Gastroesophageal sphincter (tissue), 4 donors: ENCODE measurements at places on chromosomes 6 and 20.

- peak; percentile 77 for ATAC-seq
Measured at GRCh38 chr20:44736170-44737021, 9.3 kb upstream of the KCNK15 start.

DNA sequence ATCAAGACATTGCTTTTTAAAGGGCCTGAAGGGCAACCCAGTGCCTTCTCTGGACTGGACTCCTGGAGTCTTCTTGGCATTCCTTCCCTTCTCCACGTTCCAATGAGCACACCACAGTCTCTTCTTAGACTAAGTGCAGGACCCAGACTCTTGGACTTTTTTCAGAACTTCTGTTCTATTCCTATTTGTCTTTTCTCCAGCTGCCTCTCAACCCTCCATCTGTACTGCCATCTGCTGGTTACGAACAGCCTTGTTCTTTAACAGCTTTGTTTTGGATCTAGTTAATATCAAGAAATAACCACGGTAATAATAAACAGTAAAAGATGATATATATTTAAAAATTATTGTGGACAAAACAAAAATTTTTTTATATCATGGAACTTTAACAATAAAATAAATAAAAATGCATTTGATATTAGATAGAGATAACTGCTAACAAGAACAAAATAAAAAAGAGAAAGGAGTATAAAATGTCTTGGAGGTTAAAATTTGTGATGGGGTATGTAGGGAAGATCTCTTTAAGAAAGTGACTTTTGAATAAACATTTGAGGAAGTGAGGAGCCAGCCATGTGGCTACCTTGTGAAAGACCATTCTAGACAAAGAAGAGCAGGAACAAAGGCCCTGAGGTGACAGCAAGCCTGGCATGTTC is 105.1 kb upstream of the HCRTR2 start:
- ATAC-seq, result no peak

DNA sequence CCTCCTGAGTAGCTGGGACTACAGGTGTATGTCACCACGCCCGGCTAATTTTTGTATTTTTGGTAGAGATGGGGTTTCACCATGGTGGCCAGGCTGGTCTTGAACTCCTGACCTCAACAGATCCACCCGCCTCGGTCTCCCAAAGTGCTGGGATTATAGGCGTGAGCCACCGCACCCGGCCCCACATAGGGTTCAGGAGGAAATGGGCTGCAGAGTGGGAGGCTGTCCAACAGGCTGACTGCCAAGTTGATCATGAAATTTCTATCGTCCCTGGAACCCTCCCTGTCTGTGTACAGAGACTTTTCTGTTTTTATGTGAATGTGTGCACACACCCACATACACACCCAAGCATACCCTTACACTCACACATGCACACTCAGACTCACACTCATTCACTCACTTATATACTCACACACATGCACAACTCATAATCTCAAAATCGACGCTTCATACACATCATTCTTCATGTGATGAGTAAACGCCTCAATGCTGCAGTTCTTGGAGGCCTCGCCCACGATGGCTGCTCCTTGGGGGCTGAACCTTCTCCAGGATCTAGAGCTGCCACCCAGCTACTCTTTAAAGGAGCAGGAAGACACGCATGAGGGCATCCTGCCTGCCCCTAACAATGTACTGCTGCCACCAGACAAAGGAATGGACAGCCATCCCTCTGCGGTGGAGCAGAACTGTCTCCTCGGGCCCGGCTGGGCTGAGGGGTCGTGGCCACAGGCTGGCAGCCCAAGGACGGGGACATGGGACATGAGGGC is 35.6 kb downstream of the SUN5 start:
- ATAC-seq, result no peak

DNA sequence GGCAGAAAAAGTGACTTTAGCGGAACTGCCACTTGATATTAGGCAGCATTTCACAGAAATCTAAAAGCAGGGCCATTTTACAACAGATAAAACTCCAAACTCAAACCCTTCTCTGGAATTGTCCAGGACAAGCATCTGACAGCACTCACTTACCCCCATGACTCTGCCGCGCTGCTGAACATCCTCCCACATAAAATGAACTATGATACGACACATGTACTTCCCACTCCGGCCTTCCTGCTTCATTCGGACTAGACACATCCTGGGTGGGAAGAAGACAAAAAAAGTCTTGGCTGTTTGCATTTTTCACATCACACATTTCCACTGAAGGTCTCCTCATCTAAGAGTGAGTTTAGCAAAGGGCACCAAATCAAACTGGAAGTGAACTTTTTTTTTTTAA is 54.8 kb upstream of the FAM83C start:
- no peak for ATAC-seq

- ATAC-seq, result no peak
Measured at GRCh38 chr20:35240811-35241293, 14.4 kb downstream of the MMP24 start.

GRCh38 chr20:49593466-49594142 is 25.7 kb upstream of the PTGIS start:
- no peak for ATAC-seq

GRCh38 chr20:51220293-51220706 is 197.4 kb upstream of the KCNG1 start:
- no peak for ATAC-seq

DNA sequence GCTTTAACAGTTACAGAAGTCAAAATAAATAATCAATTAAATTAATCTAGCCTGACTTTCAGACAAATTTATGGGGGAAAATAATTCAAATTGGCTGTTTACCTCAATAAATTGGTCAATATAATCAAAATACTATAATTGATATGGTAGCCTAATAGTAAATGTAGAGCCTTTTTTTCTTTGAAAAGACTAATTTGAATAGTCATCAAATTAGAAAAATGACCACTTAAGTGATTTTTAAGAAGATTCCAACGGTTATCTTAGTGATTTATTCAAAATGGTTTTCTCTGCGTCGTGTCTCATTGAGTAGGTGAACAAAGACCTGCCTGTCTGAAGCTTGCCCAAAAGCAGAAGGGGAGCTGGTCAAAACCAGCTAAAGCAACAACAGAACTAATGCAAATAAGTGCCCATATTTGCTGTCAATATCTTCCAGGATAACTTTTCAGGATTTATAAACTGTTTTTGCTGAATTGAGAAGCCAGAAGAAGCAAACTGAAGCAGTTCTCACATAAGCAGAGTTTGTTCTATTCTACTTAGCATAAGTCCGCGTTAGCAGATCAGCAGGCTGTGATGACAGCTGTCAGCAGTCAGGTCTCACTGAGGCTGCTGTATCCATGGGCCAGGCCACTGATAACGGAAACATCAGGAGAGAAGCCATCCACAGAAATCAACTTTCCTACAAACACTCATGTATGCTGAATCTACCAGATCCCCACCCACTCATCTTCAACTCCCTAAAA is 7.0 kb downstream of the RCAN2 start:
- ATAC-seq, result no peak

GRCh38 chr20:4056880-4057279 is 41.5 kb upstream of the RNF24 start:
- ATAC-seq, result no peak

GRCh38 chr6:125930765-125931418 is 25.7 kb upstream of the HINT3 start:
- no peak for ATAC-seq

DNA sequence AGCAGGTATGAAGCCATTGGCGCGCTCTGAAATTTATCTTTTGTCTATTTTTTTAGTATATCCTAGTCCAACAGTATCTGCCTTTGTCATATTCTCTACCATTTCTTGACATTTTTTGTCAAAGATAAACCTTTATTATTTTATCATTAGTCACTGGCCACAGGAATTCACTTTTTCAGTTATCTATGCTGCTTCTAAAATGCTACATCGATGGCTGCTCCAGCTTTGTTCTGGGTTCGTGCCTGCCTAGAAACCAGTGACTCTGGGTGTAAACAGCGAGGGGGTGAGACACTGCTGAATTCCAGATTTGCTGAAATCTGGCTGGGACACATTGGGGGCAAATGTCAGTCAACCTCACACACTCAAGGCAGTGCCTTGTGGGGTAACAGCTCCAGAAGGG is 193.4 kb downstream of the CDC5L start:
- no peak for ATAC-seq

GRCh38 chr6:165971202-165971601 is 196.4 kb downstream of the TBXT start:
- no peak for ATAC-seq

DNA sequence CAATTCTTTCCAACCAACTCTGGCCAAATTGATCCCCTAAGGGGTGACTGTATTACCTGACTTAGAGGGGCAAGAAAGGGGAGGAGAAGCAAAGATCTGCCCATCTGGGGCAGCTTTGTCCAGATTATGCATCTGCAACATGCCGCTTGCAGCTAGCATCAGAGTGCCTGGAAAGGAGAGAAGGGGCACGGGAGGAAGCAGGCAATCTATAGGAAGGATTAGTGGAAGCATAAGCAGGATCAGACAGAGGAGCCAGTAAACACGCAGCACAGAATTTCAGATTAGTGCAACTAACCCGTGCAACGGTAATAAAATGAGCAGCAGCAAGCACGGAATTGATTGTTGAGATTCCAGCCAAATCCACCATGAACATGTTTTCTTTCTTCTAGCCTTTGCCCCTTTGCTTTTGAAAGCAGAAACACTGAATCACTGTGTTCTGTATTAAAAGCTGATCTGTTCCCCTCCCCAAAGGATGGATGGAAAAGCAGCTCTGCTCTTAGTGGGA is 643.6 kb upstream of the CHD6 start:
- ATAC-seq, result no peak

DNA sequence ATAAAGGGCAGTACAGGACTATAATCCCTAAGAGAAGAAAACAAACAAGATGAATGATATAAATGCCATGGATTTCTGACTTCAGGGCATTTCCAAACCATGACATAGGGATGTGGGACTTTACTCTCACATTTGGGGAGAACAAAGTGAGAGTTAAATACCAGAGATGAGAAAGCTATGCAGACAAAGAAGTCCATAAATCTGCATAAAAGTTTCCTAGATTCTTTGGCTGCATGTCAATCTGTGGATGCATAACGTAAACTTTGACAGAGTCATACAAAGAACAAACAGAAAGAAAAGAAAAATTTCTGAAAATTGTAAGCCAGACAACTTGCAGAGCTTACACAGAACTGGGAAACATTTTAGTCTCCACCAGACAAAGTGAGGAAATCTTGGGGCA is 11.7 kb downstream of the EPM2A start:
- ATAC-seq, result no peak

- peak; percentile 46 for ATAC-seq
Measured at GRCh38 chr6:112911959-112912358, 564.8 kb downstream of the RFPL4B start.

- ATAC-seq, result no peak
Measured at GRCh38 chr6:44185953-44186634, 27.5 kb downstream of the CAPN11 start.

DNA sequence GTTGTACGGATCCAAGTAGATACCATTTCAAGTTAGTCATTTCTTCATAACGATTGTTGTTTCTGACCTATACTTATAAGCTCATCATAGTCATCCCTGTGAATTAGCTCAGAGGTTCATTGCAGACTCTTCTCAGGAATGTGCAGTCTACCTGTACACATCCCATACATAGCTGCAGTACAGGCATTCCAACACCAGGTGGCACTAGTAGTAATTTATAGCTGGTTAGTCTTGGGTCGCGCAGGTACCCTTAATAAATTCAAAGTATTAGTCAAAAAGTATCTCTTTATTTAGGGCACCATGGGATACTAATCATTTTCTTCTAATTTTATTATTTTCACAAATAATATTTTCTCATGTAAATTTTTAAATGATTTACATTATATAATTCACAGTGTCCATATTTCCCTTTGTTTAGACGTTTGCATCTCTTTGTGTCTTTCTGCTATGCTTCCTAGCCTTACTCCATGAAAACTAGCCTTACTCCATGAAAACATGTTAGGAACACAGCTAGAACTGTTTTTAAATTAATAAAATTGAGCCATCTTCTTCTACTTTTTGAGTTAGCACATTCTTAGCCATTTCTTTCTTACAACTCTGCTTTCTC is 128.6 kb upstream of the FAM83B start:
- no peak for ATAC-seq

- ATAC-seq, result peak; percentile 67
Measured at GRCh38 chr6:155248008-155249001, 15.5 kb upstream of the CLDN20 start.

DNA sequence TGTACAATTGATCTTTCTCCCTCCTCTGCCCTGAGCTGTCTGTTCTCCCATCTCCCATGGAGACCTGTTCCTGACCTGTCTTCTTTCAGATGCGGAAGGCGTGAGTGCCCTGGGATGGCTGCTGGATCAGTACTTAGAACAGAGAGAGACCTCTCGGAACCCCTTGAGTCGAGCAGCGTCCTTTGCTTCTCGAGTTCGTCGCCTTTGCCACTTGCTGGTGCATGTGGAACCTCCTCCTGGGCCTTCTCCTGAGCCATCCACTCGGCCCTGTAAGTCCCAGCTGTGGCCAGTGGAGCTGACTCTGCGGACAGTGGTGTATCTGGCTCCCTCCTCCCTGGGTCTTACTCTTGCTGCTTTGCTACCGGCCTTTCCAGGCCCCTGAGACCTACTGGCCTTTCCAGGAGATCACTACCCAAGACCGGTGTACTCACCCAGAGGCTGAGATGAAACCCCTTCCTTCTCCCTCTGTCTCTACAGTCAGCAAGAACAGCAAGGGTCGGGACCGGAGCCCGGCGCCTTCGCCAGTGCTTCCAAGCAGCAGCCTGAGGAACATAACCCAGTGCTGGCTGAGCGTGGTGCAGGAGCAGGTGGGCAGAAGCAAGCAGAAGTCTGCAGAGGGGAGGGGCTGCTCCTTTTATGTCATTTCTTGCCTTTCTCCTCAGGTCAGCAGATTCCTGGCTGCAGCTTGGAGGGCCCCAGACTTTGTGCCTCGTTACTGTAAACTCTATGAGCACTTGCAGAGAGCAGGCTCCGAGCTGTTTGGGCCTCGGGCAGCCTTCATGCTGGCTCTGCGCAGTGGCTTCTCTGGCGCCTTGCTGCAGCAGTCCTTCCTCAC is 22.5 kb downstream of the CUL9 start:
- no peak for ATAC-seq

DNA sequence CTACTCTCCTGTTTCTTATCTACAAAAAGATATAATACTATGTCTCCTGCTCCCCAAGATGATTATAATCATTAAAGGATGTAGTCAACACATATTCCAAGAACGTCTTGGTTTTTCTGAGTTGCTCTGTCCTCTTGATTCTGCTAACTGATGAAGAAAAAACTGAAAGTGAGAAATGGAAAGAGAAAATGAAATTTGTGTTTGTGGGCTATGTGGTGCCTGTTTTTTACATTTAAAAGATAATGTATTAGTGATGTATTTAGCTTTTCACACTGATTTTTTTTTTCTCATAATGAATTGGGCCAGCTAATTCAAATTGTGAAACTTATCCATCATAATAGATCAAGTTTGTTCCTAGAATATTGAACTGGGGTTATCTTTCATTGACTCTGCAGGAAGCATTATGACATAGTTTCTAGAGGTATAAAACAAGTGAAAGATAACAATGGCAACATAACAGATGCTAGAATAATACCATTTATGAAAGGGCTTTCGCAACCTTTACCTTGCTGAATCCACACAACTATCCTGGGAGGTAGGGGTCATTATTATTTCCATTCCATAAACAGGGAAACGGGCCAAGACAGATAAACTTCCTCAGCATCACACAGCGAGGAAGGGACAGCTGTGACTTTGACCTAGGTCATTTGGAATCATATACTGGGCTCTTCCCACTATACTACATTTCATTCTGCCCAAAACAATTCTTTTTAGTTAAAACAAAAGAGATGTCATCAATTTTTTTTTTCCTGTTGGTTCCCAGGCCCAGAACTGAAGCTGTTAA is 336.7 kb downstream of the GJA1 start:
- peak; percentile 34 for ATAC-seq

- no peak for ATAC-seq
Measured at GRCh38 chr20:36234771-36235320, 1.4 kb upstream of the AAR2 start.
